Liver (tissue), 10 donors: ENCODE measurements at places on chromosomes 5 and 9. TPM values are rescaled to one million over a fixed set of nuclear protein-coding genes. Genes with fewer than 3 reads are reported as not detected.

GRCh38 chr9:219670-220365, 5.2 kb downstream of the DOCK8 start:
- no peak for DNase-seq

GRCh38 chr5:108079753-108080152, 302.1 kb downstream of the FBXL17 start:
- no peak for DNase-seq

DNA sequence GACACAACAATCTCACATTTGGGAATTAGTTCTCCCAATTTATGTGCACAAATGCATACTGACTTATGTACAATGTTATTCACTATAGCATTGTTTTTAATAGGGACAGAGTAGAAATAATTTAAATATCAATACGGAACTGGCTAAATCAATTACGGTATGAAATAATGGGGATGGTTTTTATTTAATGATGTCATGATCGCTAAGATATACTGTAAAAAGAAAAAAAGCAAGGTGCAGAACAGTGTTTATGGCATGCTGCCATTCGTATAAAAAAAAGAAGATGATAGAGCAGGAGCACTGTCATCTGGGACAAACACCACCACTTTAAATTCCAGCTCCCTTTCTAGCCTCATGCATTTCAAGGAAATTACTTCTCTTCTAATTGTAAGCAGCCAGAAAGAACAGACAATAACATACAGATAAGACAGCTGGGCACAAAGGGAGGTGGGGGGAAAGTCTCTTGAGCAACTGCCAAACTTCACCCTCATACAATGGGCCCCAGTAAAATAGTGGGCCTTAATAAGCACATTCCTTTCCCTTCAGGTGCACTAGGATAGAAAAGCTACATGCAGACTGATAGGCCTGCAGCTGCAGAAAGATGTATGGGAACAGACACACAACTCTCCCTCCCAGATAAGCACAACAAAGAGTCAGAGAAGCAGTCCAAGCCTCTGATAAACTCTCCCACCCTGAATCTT, 8.4 kb downstream of the SREK1IP1 start:
- no peak for DNase-seq

DNA sequence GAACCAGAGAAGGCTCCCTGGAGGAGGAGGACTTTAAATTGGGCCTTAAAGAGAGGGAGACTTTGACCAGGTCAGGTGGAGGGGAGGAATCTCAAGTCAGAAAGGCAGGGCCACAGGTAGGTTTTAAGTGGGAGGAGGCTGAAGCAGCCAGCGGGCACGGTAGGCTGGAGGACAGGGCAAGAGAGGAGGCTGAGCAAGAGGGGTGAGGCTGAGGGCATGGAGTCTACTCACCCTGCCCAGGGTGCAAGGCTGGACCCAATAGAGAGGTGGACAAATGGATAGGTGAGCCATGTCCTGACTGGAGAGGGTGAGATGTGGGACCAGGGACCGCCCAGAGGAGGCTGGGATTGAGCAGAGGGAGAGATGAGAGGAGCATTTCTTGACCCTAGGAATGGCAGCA, 25.6 kb upstream of the TRIM14 start:
- no peak for DNase-seq

GRCh38 chr5:156094001-156094400, 233.0 kb upstream of the SGCD start:
- no peak for DNase-seq

DNA sequence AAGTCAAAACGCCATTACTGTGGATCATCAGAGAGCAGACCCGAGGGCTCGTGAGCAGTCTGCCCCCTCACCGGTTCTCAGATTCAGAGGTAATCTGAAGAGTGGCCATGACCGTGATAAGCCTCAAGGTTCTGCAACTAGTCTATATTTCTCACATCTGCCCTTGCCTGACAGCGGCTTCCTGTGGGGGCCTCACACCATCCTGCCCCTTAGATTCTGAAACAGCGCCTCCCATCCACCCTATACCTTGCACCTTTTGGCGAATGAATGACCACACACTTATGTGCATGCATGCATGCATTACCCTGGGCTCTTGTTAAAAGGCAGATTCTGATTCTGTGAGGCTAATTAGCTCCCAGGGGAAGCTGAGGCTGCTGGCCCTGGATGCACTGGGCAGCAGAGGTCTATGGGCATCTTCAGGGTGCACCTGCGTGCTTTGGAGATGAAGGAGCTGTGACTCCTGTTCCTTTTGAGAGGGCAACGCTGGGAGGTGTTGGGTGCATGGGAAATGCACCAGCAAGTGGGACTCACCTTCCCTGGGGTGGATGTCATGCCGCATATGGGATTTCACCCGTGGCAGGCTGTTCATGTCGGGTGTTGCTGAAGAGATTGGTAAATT, 7.8 kb upstream of the GADD45G start:
- DNase-seq, result no peak

The C8G gene
- 1,117 TPM for polyA plus RNA-seq

The EDIL3 gene
- 0.33 TPM for polyA plus RNA-seq

- DNase-seq, result no peak
Observed at GRCh38 chr5:176360894-176361436, 599 bp downstream of the KIAA1191 start.

GRCh38 chr5:95827892-95828246, 5.3 kb upstream of the GLRX start:
- DNase-seq, result no peak

DNA sequence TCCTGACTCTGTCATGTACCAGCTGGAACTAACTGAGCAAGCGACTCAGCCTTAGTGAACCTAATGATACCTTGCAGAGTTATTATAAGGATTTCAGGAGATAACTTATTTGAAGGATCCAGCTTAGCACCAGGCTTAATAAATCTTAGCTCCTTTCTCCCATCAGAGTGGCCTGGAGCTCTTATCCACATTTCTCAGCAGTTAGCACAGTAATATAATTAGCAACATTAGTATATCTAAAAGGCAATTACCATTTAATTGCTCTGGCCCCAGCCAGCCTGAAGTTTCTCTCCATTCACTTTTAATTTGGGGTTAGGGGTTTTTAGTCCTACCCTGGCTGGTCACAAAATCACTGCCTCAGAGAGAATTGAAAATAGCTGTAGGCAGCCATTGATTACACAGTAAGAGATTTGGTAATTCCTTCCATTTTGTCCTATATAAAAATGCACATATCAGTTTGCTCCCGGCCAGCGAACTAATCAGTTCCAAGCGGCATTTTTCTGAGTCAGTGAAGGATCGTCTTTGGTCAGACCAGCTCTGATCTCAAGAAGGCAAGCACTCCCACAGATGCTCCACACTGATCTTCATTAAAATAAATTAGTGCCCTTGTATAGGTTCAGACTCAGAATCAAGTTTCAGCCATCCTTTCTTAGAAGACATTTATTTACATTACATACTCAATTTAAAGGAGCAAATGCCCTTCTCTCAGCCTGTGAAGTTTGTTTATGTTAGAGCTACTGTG, 56.6 kb downstream of the SNCAIP start:
- no peak for DNase-seq
